Naive thymus-derived CD8-positive, alpha-beta T cell (primary cell): ENCODE measurements at places on chromosomes 13 and 19. TPM values are rescaled to one million over a fixed set of nuclear protein-coding genes. Genes with fewer than 3 reads are reported as not detected.

DNA sequence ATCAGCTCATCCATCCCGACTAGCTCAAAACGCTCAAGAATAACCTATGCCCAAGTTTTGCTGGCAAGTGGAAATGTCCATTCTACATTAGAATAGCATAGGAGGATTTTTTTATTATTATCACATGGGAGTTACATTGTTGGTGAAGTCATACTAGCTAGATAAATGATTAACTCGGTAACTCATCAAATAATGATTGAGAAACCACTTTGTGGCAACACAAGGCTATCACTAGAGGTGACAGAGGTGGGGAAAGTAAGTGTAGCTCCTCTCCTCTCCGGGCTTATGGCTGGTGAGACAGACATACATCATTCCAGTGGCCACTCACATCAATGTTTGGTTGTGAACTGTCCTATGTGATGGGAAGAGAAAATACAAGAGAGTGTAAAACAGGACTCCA, 161.6 kb downstream of the ZIC5 start:
- no peak overlapping the region for H3K4me3 ChIP-seq
- H3K36me3 ChIP-seq, result no peaks in the 10 kb centered on the region
- H3K27ac ChIP-seq, result no peak overlapping the region
- no peaks in the 10 kb centered on the region for H3K4me1 ChIP-seq
- no peaks in the 10 kb centered on the region for H3K27me3 ChIP-seq

Gene ZNF880
- 46.5 TPM for total RNA-seq

DNA sequence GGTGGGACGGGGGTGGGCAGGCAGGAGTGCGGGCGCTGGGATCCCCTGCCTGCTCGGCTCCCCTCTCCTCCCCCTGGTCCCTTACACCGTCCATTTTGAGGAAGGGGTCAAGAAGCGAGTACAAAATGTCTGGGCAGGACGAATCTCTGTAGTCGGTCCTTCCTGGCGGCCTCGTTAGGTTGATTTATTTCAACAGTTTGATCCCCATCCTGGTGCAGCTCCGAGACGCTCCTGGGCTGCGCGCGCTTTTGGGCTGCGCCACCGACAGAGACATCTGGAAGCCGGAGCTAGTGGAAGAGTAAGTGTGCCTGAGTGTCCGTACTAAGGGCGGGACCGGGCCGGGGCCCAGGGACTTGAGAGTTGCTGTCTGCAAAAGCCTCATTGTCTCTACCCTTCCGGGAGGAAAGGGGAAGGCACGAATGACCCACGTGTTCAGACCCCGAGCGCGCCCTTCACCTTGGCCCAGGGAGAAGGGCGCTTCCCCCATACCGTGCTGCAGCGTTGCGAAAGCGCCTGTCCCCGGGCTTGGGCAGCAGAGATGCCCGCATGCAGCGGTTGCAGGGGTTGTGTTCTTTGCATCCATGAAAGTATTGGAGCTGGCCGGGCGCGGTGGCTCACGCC, 1.8 kb downstream of the ZNF114 start:
- H3K36me3 ChIP-seq, result no peaks in the 10 kb centered on the region
- peak overlapping the region; percentile 86 for H3K27ac ChIP-seq
- no peak for DNase-seq

DNA sequence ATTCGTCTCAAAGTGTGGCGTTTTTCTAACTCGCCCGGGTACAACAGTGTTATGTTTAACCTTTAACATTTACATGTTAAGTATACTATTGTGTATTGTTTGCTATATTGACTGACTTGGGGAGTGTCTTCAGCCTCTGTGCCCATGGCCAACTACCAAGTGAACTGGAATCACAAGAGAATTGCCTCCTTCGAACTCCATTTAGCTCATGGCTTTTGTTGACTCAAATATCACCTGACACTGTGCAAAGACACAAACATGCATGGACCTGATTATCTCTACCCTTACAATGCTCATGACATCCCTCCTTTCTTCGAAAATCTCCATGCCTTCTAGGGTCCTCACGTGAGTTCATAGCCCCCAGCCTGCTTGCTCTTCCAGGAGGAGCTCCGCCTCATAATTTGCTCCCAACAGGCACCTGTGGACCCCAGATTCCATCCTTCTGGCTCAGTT, 704 bp downstream of the ZNF814 start:
- H3K27ac ChIP-seq, result peak overlapping the region; percentile 84
- H3K36me3 ChIP-seq, result peaks cover 49% of the 10 kb centered on the region
- DNase-seq, result no peak
- no peaks in the 10 kb centered on the region for H3K27me3 ChIP-seq
- peaks cover 28% of the 10 kb centered on the region for H3K4me1 ChIP-seq

GRCh38 chr13:48500652-48501197, 32.2 kb downstream of the RCBTB2 start:
- H3K4me1 ChIP-seq, result peaks cover 86% of the 10 kb centered on the region
- no peak overlapping the region for H3K27ac ChIP-seq

GRCh38 chr13:64749301-64749700, 2480.8 kb downstream of the PCDH9 start:
- no peak overlapping the region for H3K4me3 ChIP-seq
- H3K36me3 ChIP-seq, result no peaks in the 10 kb centered on the region
- DNase-seq, result no peak
- no peaks in the 10 kb centered on the region for H3K27me3 ChIP-seq

DNA sequence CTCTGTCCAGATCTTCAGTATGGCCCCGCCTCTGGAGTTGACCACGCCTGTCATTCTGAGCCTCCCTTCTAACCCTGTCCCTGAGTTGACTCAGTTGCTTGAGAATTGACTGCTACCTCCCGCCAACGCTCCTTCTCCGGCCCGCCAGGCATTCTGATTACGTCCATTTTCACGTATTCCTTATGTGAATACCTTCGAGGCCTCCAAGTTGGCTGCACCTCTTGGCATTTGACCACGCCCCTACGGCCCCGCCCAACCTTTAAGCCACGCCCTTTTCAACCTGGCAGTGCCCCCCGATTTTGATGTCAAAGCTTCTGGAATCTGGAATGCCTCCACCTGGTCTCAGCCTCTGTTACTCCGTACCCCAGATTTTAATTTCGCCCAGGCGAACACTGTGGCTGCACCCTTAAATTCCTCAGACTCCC, 1.7 kb upstream of the EML2 start:
- H3K36me3 ChIP-seq, result no peaks in the 10 kb centered on the region
- peaks cover 29% of the 10 kb centered on the region for H3K4me1 ChIP-seq
- H3K27me3 ChIP-seq, result no peaks in the 10 kb centered on the region
- peak overlapping the region; percentile 90 for H3K4me3 ChIP-seq
- H3K27ac ChIP-seq, result peak overlapping the region; percentile 73

GRCh38 chr19:6667114-6667627, 2.8 kb downstream of the TNFSF14 start:
- H3K4me3 ChIP-seq, result no peak overlapping the region
- peaks cover 14% of the 10 kb centered on the region for H3K4me1 ChIP-seq
- H3K36me3 ChIP-seq, result peaks cover 25% of the 10 kb centered on the region
- no peak for DNase-seq

DNA sequence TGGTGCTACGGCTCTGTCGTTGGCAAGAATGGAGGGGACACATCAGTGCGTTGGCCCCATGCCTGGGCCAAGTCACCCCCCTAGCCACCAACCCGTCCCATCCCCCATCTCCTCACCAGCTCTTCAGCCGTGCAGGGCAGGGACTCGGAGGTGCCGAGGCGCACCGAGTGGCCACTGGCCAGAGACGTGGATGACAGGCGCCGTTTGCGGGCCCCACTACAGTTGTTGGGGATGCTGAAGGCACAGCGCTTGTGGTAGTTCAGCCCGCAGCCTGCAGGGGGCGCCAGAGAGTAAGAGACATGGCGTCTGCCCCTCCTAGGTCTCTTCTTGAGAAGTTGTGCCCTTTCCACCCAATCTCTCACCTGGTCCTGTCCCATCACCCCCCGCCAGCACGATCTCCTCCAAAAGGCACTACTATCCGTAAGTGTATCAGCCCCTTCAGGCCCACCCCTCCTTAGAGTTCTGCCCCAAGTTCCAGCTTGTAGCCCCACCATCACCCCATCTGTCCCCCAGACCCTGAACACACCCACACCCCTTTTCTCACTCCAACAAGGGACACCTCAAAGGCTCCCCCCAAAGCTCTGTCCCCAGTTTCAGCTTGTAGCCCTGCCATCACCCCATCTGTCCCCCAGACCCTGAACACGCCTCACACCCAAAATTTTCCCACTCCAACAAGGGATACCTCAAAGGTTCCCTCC, 12.4 kb downstream of the PRKD2 start:
- no peaks in the 10 kb centered on the region for H3K27me3 ChIP-seq
- peaks cover 9% of the 10 kb centered on the region for H3K36me3 ChIP-seq
- H3K4me3 ChIP-seq, result peak overlapping the region; percentile 2
- DNase-seq, result peak; percentile 89
- H3K4me1 ChIP-seq, result peaks cover 12% of the 10 kb centered on the region

DNA sequence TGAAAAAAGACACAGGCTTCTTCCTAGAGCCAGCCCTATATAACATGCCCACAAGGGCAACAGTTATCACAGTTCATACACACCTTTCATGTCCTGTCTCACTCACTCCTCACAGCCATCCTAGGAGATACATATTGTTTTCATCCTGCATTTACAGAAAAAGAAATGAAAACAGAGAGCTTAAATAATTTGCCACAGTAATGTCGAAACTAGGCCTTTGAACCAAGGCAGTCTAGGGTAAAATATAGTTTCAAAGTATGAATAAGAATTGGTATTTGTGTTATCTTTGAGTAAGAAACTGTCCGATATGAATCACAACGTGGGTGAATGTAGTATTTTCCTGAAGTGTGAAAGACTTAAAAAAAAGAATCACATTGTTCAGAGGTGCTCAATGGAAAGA, 26.8 kb downstream of the CLDN10 start:
- no peaks in the 10 kb centered on the region for H3K36me3 ChIP-seq
- no peak for DNase-seq
- H3K27me3 ChIP-seq, result peaks cover 1% of the 10 kb centered on the region
- no peak overlapping the region for H3K4me3 ChIP-seq

Gene CD177
- total RNA-seq, result not detected

DNA sequence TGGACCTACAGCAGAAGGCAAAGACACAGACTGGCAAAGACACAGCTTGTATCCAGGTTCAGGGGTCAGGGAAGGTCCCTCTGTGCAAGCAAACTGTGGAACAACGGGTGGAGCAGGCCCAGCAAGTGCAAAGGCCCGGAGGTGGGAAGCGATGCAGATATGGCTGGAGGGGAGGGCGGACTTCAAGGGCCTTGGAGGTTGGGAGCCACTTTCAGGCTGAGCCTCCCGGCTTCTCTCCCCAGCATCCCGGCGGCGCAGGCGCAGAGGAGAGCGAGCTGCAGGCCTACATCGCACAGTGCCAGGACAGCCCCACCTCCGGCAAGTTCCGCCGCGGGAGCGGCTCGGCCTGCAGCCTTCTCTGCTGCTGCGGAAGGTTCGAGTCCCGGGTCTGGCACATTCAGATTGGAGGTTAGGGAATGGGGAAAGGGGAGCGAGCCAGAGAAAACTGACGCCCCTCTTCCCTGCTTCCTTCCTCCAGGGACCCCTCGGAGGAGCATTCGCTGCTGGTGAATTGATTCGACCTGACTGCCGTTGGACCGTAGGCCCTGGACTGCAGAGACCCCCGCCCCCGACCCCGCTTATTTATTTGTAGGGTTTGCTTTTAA, 2.1 kb upstream of the PNPLA6 start:
- H3K36me3 ChIP-seq, result no peaks in the 10 kb centered on the region
- H3K4me1 ChIP-seq, result peaks cover 28% of the 10 kb centered on the region
- H3K27me3 ChIP-seq, result no peaks in the 10 kb centered on the region
- DNase-seq, result no peak
- H3K4me3 ChIP-seq, result peak overlapping the region; percentile 95

DNA sequence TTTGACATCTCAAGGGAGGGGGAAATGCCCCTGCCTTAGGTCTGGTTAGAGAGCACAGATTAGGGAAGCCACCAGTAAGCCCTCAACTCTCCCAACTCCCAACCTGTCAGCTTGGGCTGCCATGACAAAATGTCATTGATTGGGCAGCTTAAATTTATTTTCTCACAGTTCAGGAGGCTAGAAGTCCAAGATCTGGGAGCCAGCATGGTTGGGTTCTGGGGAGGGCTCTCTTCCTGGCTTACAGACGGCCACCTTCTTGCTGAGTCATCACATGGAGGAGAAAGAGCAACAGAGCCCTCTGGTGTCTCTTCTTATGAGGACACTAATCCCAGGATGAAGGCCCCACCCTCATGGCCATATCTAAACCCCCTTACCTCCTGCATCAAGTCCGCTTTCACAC, 24.2 kb downstream of the C19orf12 start:
- no peaks in the 10 kb centered on the region for H3K27me3 ChIP-seq
- H3K4me1 ChIP-seq, result peaks cover 32% of the 10 kb centered on the region
- no peak overlapping the region for H3K4me3 ChIP-seq

Gene IGFL2
- total RNA-seq, result not detected

GRCh38 chr19:1854542-1855039, 6.3 kb upstream of the REXO1 start:
- H3K4me1 ChIP-seq, result peaks cover 70% of the 10 kb centered on the region
- H3K36me3 ChIP-seq, result no peaks in the 10 kb centered on the region
- peak overlapping the region; percentile 95 for H3K27ac ChIP-seq
- H3K27me3 ChIP-seq, result no peaks in the 10 kb centered on the region
- no peak for DNase-seq
- peak overlapping the region; percentile 78 for H3K4me3 ChIP-seq

- H3K27me3 ChIP-seq, result peaks cover 45% of the 10 kb centered on the region
- H3K36me3 ChIP-seq, result peaks cover 4% of the 10 kb centered on the region
- peaks cover 10% of the 10 kb centered on the region for H3K4me1 ChIP-seq
- no peak for DNase-seq
- no peak overlapping the region for H3K27ac ChIP-seq
These were observed 1.5 kb downstream of the WASF3 start for GRCh38 chr13:26558987-26559386.

DNA sequence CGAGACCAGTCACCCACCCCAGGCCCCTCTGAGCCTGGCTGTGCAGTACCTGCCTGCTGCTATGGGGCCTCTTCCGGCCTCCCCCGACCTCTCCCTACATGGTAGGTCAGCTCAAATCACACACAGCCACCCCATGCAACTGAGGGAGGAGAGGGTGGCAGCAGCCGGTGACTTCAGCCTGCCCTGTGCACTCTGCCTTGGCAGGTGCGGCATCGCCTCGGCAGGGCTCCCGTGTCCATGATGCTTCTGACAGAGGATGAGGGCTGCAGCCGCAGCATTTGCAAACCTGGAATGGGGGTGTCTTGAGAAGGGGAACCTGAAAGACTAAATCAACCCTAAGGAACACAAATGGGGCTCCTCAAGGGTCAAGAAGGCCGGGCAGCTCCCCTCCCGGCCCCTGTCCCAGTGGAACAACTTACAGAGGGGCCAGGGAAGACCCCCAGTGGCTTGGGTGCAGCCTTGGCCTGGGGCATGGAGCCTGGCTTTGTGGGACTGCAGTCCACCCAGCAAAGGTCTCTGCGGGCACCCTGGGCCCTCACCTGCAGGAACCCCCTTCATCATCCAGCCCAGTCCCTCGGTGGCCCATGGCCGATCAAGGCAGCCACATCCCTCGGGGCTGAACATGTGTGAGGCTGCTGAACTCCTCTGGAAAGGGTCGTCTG, 6.7 kb downstream of the TEX29 start:
- no peaks in the 10 kb centered on the region for H3K36me3 ChIP-seq
- no peak overlapping the region for H3K4me3 ChIP-seq
- H3K27ac ChIP-seq, result no peak overlapping the region
- no peak for DNase-seq

Gene CEACAM16
- total RNA-seq, result not detected

Gene PSPC1
- total RNA-seq, result 99.4 TPM

Gene RFPL4AL1
- not detected for total RNA-seq

- no peak for DNase-seq
- H3K4me1 ChIP-seq, result no peaks in the 10 kb centered on the region
- no peaks in the 10 kb centered on the region for H3K27me3 ChIP-seq
These were observed 37.4 kb downstream of the PTPRS start for GRCh38 chr19:5303208-5303607.
